ENCODE measurements at places on chromosomes 1 and 21. TPM values are rescaled to one million over a fixed set of nuclear protein-coding genes. Genes with fewer than 3 reads are reported as not detected.

GRCh38 chr21:34200288-34200905 is 127.0 kb downstream of the MRPS6 start:
- no peak for DNase-seq

The PARP1 gene
- polyA plus RNA-seq, result 111 TPM

- DNase-seq, result no peak
Observed at GRCh38 chr1:87905651-87906050, 577.0 kb downstream of the LMO4 start.

GRCh38 chr1:206435445-206435844 is 34.8 kb upstream of the IKBKE start:
- DNase-seq, result no peak

- no peak for DNase-seq
Observed at GRCh38 chr1:1356796-1357401, 1.5 kb downstream of the MXRA8 start.

The DYNLT4 gene
- polyA plus RNA-seq, result not detected

All from AG04450 (cell line).